Posterior cingulate gyrus (tissue), 11 donors: ENCODE measurements at places on chromosomes 1 and 21.
A peak's percentile ranks its signal among the peaks of the same experiment; 100 is the strongest.

- peak; percentile 72 for DNase-seq
Measured at GRCh38 chr1:923131-923990, at the start of gene SAMD11. TSS of gene SAMD11 (plus strand) at chr1:923923. CDS start at chr1:924432, 509 bp downstream.

GRCh38 chr1:86938450-86938849 is 24.0 kb downstream of the HS2ST1 start:
- no peak for DNase-seq

GRCh38 chr1:58745666-58746065 is 38.2 kb downstream of the JUN start:
- DNase-seq = no peak

DNA sequence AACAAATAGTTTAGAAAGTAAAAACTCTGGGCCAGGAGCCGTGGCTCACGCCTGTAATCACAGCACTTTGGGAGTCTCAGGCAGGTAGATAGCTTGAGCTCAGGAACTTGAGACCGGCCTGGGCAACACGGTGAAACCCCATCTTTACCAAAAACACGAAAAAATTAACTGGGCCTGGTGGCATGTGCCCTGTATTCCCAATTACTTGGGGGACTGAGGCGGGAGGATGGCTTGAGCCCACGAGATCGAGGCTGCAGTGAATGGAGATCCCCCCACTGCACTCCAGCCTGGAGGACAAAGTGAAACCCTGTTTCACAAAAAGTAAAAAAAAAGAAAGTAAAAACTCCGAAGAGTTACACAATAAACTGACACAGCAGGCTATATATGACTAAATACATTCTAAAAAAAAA is 10.6 kb downstream of the CEP170 start:
- no peak for DNase-seq

- DNase-seq = no peak
Measured at GRCh38 chr1:180168786-180169639, 14.3 kb downstream of the QSOX1 start.

- DNase-seq = no peak
Measured at GRCh38 chr1:29655145-29655544, 418.8 kb downstream of the PTPRU start.
